Astrocyte of the spinal cord (primary cell): ENCODE measurements at places on chromosomes 16 and 17.
A peak's percentile ranks its signal among the peaks of the same experiment; 100 is the strongest.

GRCh38 chr16:75219838-75220237 is 1.1 kb downstream of the CTRB1 start:
- no peak for DNase-seq

DNA sequence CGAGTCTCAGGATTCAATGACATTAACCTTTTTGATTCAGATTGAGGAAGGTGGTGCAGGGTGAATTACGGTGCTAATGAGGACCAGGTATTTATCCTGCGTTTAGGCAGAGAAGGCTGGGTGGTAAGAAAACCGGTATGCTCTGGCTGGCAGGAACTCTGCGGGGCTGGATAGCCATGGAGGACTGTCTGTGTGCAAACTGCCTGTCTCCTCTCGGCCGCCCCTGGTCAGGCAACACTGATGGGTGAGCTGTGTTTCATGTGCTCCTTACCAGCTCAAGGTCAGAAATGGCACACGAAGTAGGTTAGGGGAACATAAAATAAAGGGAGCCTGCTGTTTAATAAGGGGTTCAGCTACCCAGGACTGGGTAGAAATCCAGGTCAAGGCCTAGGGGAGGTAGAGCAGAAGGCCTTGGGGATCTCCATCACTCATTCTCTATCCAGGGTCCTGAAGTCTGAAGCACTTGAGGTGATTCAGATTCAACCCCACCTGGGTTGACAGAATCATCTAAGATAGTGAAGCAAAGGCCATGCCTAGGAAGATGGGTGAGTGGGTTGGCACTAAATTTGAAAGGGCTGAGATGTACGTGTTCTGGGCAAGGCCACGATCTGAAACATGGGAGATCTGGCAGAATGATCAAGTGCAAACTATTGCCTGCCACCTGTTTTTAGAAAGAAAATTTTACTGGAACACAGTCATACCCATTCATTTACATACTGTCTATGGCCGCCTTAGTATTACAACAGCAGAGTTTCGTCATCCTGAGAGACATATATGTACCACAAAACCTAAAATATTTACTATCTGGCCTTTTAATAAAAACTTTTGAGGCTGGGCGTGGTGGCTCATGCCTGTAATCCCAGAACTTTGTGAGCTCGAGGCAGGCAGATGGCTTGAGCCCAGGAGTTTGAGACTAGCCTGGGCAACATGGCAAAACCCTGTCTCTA is 292.5 kb downstream of the XYLT1 start:
- peak; percentile 14 for DNase-seq

DNA sequence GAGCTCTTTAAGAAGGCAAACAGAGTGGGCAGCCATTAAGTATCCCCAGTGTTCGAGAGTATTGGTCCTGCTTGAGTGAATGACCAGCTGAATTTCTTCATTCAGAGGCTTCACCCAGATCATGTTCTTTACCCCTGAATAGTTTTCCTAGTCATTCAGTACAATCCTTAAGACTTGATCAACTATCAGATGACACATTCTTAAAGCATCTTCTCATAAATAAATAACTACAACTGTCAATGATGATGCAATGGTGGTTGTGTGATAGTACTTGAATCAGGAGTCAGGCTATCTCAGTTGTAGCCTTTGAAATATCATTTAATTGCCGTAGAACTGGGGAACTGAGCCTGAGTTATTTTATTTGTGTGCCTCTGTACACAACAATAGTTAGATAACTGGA is 416.8 kb upstream of the CCL2 start:
- no peak for DNase-seq

DNA sequence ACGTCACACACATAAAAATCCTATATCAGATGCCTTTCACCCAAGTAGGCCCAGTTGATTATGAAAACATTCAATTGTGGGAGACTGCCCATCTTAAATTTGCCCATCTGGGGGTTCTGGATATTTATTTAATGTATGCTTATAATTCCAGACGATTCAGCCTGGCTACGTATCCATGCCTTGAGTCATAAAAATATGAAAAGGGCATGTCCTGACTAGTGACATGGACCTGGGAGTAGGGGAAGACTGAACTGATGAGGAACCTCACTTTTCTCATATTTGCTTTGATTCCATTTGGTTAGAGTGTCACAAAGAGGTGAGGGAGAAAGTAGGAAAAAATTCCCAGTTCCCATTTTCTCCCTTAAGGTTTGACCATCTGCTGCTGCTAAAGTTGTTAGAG is 122.5 kb upstream of the GNAO1 start:
- no peak for DNase-seq

GRCh38 chr16:66548068-66548467 is 1.9 kb downstream of the TK2 start:
- no peak for DNase-seq

DNA sequence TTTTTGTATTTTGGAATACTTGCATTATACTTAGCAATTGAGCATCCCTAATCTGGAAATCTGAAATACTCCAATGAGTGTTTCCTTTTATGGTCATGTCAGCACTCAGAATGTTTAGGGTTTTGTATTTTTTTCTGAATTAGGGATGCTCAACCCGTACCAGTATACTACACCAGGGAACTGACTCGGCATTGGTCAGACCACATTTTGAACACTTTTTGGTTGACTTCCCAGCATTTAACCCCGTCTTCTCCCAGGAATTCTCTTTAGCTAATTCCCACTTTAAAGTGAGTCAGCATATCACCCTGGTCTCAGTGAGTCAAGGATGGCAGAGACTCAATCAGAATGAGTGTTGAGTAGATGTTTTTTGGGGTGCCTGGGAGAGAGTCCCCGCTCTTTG is 177.9 kb downstream of the SPECC1 start:
- peak; percentile 68 for DNase-seq

- DNase-seq = no peak
Measured at GRCh38 chr16:12178251-12178990, 201.9 kb downstream of the SNX29 start.

DNA sequence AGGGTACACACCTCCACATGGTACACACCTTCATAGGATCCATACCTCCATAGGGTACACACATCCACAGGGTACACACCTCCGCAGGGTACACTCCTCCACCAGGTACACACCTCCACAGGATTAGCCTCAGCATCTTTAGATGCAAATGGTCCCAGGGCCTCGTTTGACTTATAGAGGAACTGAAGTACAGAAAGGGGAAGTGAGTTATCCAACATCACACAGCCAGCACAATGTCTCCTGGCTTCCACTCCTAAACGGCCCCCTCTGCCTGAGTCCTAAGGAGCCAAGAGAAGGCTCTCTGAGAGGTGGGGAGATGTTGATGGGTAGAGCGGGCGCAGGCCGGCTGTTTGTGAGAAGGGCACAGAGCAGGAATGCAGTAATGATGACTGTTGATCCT is 12.0 kb downstream of the FOXN1 start:
- DNase-seq = no peak

GRCh38 chr17:2903193-2903974 is 107.1 kb downstream of the RAP1GAP2 start:
- DNase-seq = no peak
